GM19239 (cell line): ENCODE measurements at places on chromosomes 16 and 17.

GRCh38 chr16:4239020-4239419, 2.9 kb downstream of the SRL start:
- DNase-seq, result no peak

- no peak for DNase-seq
These were observed 604.0 kb downstream of the HS3ST4 start for GRCh38 chr16:26295625-26296304.

DNA sequence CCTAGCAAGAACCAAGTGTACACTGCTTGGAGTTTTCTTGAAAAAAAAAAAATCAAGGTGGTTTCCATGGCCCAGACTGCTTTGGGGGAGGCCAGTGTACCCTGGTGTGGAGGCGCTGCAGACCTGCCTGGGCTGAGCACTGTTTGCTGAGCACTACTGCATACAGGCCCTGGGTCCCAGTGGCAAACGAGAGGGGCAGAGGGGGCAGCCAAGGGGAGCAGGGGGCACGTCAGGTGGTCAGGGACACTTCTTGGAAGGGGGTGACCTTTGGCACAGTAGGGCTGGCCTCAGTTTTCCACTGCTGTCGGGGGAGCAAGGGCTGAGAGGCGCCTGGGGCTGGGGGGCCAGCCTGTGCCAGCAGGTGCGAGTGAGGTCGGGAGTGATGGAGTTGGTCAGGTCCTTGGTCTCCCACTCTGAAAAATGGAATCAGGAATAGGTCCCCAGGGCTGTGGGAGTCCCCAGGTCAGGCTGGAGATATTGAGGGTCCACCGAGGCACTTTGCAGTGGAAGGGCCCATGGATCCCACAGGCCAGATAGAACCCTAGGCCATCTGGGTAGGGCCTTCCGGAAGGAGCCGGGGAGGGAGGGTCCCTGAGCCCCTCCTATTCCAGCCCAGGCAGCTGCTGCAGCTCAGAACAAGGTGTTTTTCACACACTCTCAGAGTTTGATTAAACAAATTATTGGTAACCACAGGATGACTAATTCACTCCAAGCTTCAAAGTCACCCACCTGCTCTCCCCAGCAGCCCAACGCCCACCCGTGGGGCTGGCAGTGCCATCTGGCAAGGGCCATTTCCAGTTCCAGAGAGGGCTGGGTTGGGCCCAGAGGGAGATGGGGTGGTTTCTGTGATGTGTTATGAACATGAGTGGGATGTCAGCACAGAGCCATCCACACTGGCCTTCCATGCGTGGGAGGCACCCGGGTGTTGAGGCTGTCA, 3.5 kb downstream of the ZFPM1 start:
- no peak for DNase-seq

- no peak for DNase-seq
These were observed 245.9 kb upstream of the HSBP1 start for GRCh38 chr16:83561876-83562275.

DNA sequence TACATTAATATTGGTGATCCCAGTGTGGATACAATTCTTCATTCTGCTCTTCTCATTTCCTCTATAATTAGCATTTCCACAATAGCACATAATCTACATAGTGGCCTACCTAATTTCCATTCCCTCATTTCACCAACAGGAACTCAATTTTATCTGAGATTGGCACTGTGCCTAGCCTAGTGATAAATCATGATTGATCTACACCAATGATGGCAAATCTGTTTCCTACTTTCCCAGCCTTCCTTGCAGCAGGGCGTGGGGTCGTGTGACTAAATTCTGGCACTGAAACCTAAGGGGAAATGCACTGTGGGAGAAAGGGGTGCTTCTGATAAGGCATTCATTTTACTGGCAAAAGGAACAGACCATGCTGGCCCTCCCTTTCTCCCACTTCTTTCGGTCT, 66.6 kb upstream of the TOM1L1 start:
- DNase-seq, result no peak

DNA sequence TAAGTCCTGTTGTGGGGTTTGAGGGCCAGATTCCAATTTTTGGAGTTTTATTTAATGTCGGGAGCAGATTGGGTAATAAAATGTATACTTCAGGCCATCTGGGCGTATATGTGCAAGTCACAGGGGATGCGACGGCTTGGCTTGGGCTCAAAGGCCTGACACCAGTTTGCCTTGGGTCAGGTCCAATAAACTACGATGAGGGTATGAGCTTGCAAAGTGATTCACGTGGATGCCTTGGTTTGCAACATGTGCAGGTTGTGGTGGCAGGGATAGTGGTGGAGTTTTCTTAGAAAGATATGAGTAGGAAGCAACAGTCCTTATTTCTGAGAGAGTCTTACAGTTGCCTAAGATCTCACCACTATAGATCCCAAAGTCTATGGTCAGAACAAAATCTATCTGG, 157.0 kb upstream of the CDH11 start:
- DNase-seq, result no peak

- DNase-seq, result no peak
These were observed 26.0 kb downstream of the SNX29 start for GRCh38 chr16:12002447-12003006.

- no peak for DNase-seq
These were observed 23.4 kb downstream of the LMF1 start for GRCh38 chr16:947255-947921.

DNA sequence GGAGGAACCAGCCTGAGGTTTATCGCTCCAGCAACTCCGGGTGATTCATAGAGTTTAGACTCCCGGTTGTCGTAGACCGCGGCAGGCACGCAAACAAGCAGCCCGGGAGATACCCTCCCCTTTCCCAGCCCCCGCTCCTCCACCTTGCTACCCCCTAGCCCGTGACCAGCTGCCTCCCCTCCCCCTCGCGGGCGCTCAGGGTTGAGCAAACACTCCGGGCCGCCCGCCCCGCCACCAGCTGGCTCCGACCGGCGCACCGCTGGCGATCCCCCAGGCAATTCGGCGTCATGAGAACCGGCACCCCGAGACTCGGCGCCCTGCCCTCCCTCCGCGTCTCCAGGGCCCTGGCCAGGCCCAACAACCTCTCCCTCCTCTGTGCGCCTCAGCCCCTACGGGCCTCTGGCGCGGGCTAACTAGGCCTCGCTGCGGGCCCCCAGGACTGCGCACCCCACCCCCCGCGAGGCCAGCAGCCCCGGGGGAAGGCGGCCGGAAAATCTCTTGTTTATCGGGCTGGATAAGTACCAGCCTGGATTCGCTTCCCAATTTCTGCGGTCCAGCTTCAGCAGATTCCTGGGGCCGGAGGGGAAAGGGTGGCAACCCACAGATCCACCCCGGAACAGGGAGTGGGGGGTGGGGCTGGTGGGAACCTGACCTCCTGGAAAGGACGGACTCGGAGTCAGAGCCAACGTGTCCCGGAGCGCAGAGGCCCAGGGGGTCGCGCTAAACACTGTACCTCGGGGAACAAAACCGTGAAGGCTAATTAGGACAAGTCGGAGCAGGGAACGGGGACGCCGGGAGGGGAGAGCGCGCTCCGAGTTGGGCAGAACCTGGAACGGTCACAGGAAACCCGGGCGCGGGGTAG, 951 bp upstream of the GPRC5C start:
- DNase-seq, result peak; percentile 50

DNA sequence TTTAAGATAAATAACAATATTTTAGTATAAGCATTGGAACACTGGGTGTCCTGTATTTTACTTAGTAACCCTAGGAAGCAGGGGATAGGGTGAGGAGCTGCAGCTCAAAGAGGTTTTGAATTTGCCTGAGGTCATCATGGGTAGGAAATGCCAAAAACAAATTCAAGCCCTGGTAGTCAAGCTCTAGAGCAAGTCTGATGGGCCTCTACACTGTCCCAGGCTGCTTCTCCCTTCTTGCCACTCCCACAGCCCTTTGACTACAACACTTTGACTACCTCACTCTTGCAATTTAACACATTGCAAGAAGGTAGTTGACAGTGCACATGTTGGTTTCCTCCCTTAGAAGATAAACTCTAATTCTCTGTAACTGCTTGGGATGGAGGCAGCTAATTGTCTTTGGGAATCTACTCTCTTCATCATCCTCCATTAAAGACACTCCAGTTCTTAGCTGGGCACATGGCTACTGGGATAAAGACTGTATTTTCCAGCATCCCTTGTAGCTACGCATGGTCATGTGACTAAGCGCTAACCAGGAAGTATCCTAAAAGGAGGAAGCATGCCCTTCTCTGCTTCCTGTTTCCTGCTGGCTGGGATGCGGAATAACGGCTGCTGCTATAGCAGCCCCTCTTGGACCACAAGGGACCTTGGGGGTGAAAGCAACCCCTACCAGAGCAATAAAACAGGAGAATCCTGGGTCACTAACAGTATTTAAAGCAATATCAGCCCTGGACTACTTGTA, 30.7 kb upstream of the SSTR2 start:
- DNase-seq, result no peak

- no peak for DNase-seq
These were observed 11.7 kb downstream of the CAVIN1 start for GRCh38 chr17:42411361-42411760.

GRCh38 chr16:28264656-28265055, 27.7 kb upstream of the SBK1 start:
- DNase-seq, result no peak
